ENCODE measurements at places on chromosomes 4 and X. TPM values are rescaled to one million over a fixed set of nuclear protein-coding genes. Genes with fewer than 3 reads are reported as not detected.

DNA sequence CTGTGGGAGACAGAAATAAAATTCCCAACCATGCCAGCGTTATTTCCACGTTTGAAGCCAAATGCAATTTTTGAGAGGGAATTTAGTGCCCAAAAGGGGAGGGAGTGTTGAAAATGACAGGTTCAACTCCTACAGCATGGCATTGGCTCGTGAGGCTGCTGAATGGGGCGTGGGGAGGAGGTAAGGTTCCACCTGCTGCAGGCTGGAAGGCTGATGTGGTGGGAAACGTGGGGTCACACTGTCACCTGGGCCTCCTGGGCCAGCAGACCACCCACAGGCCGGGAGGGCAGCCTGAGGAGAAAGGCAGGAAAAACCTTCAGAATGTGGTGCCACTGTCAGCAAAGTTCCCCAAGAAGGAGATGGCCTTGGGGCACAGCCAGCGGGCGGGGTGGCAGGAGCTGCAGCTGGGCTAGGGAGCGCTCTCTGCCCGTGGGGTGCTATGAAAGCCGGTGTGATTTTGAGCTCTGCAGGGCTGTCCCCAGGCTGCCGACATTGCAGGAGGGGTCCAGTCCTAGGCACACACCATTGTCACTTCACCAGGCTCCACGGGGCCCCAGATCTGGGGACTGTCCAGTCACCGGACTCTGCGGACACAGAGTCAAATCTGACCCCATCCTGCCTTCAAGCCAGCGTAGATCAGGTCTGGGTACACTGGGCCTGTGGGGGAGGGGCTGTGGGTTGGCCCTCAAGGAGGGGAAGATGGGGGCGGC lies 19.6 kb downstream of the MSANTD1 start:
- H3K27ac ChIP-seq = no peak overlapping the region
- H3K4me1 ChIP-seq = no peaks in the 10 kb centered on the region
- no peak for DNase-seq
- no peaks in the 10 kb centered on the region for H3K27me3 ChIP-seq
- H3K36me3 ChIP-seq = no peaks in the 10 kb centered on the region

DNA sequence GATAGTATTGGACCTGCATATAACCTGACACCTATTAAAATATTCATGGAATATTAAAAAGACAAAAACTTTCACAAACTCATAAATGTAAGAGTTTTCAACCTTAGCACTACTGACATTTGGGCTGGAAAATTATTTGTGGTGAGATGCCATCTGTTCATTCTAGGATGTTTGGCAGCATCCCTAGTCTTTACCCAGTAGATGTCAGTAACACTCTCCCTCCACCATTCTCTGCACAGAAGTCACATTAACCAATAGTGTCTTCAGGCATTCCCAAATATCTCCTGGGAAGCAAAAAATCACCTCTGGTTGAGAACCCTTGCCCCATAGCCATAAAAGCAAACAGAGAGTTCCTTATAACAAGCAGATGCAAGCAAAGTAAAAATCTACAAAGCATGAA lies 41.4 kb upstream of the NDST4 start:
- no peak overlapping the region for H3K27ac ChIP-seq
- H3K4me3 ChIP-seq = no peak overlapping the region
- H3K36me3 ChIP-seq = no peaks in the 10 kb centered on the region
- H3K4me1 ChIP-seq = no peaks in the 10 kb centered on the region
- no peak for DNase-seq

GRCh38 chr4:10673817-10674369 lies 10.7 kb downstream of the CLNK start:
- DNase-seq = no peak
- H3K27ac ChIP-seq = peak overlapping the region; percentile 34
- no peaks in the 10 kb centered on the region for H3K27me3 ChIP-seq
- peaks cover 8% of the 10 kb centered on the region for H3K36me3 ChIP-seq
- peaks cover 41% of the 10 kb centered on the region for H3K4me1 ChIP-seq

DNA sequence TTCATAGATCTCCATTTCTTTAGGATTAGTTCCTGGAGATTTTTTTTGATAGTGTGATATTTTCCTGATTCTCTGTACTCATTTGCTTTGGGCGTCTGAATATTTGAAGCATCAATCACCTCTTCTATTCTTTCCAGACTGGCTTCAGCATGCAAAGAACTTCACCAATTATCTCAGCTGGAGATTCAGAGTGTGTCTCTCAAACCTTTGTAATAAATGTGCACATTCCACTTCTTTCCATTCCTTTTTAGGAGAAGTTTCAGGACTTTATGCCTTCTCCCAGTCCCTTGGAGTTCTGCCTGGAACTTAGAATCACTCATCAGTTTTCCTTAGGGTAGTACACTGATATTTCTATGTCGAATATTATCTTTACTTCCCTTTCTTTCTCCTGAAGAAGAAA lies 334.8 kb downstream of the TEX13C start:
- H3K4me3 ChIP-seq = no peak overlapping the region
- H3K27ac ChIP-seq = no peak overlapping the region
- H3K27me3 ChIP-seq = no peaks in the 10 kb centered on the region
- no peak for DNase-seq

DNA sequence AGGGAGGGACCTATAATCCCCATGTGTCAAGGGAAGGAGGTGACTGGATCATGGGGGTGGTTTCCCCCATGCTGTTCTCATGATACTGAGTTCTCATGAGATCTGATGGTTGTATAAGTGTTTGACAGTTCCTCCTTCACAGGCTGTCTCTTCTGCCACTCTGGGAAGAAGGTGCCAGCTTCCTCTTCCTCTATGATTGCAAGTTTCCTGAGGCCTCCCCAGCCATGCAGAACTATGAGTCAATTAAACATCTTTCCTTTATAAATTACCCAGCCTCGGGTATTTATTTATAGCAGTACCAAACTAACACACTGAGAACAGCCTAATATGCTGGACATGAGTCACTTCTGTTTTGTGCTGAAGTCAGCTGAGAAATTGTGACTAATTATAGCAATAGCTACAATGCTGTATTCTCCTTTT lies 656.9 kb upstream of the CPEB2 start:
- no peak overlapping the region for H3K27ac ChIP-seq
- DNase-seq = no peak
- no peaks in the 10 kb centered on the region for H3K36me3 ChIP-seq
- no peak overlapping the region for H3K4me3 ChIP-seq
- H3K27me3 ChIP-seq = no peaks in the 10 kb centered on the region

GRCh38 chr4:185254434-185254833 lies 45.0 kb downstream of the SNX25 start:
- no peaks in the 10 kb centered on the region for H3K27me3 ChIP-seq
- H3K4me3 ChIP-seq = no peak overlapping the region
- H3K36me3 ChIP-seq = peaks cover 16% of the 10 kb centered on the region
- H3K4me1 ChIP-seq = peaks cover 49% of the 10 kb centered on the region
- DNase-seq = no peak

GRCh38 chrX:103864886-103865534 lies 33.0 kb upstream of the RAB9B start:
- peaks cover 2% of the 10 kb centered on the region for H3K27me3 ChIP-seq
- H3K4me3 ChIP-seq = no peak overlapping the region
- no peak overlapping the region for H3K27ac ChIP-seq
- no peak for DNase-seq
- H3K36me3 ChIP-seq = no peaks in the 10 kb centered on the region
- H3K4me1 ChIP-seq = no peaks in the 10 kb centered on the region

GRCh38 chrX:24150051-24150790 lies 692 bp downstream of the ZFX start:
- peak overlapping the region; percentile 92 for H3K27ac ChIP-seq
- H3K4me1 ChIP-seq = peaks cover 64% of the 10 kb centered on the region
- H3K4me3 ChIP-seq = peak overlapping the region; percentile 95
- H3K27me3 ChIP-seq = no peaks in the 10 kb centered on the region
- DNase-seq = peak; percentile 76

GRCh38 chr4:47788126-47788525 lies 49.7 kb downstream of the CORIN start:
- DNase-seq = no peak
- H3K27me3 ChIP-seq = peaks cover 5% of the 10 kb centered on the region
- no peaks in the 10 kb centered on the region for H3K36me3 ChIP-seq
- no peaks in the 10 kb centered on the region for H3K4me1 ChIP-seq
- no peak overlapping the region for H3K27ac ChIP-seq
- H3K4me3 ChIP-seq = no peak overlapping the region

GRCh38 chr4:129138810-129139496 lies 43.0 kb downstream of the C4orf33 start:
- H3K4me1 ChIP-seq = no peaks in the 10 kb centered on the region
- no peaks in the 10 kb centered on the region for H3K36me3 ChIP-seq
- no peak overlapping the region for H3K4me3 ChIP-seq
- no peak overlapping the region for H3K27ac ChIP-seq

GRCh38 chr4:7973545-7973981 lies 33.9 kb upstream of the AFAP1 start:
- no peak for DNase-seq
- peak overlapping the region; percentile 99 for H3K4me3 ChIP-seq
- H3K36me3 ChIP-seq = peaks cover 24% of the 10 kb centered on the region
- peaks cover 53% of the 10 kb centered on the region for H3K4me1 ChIP-seq
- H3K27ac ChIP-seq = peak overlapping the region; percentile 83

- H3K36me3 ChIP-seq = no peaks in the 10 kb centered on the region
- no peaks in the 10 kb centered on the region for H3K4me1 ChIP-seq
- no peak for DNase-seq
- no peak overlapping the region for H3K4me3 ChIP-seq
Measured at GRCh38 chr4:93764639-93765246, 63.8 kb upstream of the ATOH1 start.

The CDKL2 gene
- 0.16 TPM for total RNA-seq

The CT55 gene
- not detected for total RNA-seq

The LIN54 gene
- total RNA-seq = 26.6 TPM

The SLC10A6 gene
- not detected for total RNA-seq

The RAI2 gene
- total RNA-seq = 0.17 TPM

Measured in activated T-helper 1 cell treated with anti-CD3 and anti-CD28 coated beads, Interleukin-12 subunit alpha, Interleukin-12 subunit beta, Interleukin-2, Interleukin-4 antibody, amounts not matched to agents 30 ng/mL and 10 ng/mL and 1 ng/mL, durations not matched to agents 14 hours and 24 hours and 36 hours (primary cell).